Liver (tissue), 10 donors: ENCODE measurements at places on chromosomes 13 and 19. TPM values are rescaled to one million over a fixed set of nuclear protein-coding genes. Genes with fewer than 3 reads are reported as not detected.

The LGALS7 gene
- total RNA-seq, result not detected

The ZNF492 gene
- 2.4 TPM for total RNA-seq

The BEST2 gene
- total RNA-seq, result not detected

The ZNF560 gene
- not detected for total RNA-seq

The ELOF1 gene
- 15.5 TPM for total RNA-seq

The THSD1 gene
- 1.1 TPM for total RNA-seq

GRCh38 chr19:30978639-30979038, 370.6 kb downstream of the TSHZ3 start:
- no peak overlapping the region for H3K4me3 ChIP-seq
- no peak for DNase-seq
- no peak overlapping the region for H3K27ac ChIP-seq
- no peaks in the 10 kb centered on the region for H3K4me1 ChIP-seq
- no peaks in the 10 kb centered on the region for H3K36me3 ChIP-seq

DNA sequence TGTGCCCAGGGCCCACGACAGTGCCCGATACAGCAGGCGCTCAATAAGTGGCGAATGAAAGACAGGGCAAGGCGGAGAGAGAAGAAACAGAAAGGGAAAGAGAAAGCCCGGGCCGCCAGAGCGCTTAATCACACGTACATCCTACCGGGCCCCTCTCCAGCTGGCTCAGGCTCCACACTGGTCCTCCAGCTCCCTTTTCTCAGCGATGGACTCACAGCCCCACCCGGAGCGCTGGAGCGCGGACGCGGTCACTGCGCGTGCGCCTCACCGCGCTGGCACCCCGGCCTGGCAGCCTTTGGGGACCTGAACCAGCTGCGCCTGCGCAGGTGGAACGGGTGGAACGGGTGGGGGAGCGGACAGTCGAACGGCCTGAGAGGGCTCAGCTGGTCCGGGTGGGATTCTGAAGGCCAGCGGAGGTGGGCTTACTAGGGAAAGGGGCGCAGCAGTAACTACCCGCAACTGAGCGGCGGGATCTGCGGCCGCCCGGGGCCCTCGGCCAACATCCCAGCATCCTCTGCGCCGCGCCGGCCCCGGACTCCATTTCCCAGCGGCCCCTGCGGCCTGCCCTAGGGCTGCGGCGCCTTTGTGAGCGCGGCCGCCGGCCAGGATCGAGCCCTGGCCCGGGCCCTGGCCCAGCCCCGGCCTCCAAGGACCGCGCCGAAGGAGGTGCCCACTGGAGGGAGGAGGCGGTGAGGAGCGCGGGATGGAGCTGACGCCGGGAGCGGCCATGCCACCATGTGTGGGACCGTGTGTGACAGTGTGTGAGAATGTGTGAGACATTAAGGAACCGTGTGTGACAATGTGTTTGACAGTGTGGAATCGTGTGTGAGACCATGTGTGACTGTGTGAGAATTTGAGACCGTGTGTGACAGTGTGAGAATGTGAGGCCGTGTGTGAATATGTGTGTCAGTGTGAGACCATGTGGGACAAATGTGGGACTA, at the start of gene ZNF583:
ZNF583 (plus strand) TSS at position 569 of the 941 bp plus-strand sequence. CDS start 2,783 bp downstream, outside the sequence.
- no peaks in the 10 kb centered on the region for H3K27me3 ChIP-seq
- peak within 1 kb of the TSS; percentile 94 for H3K4me3 ChIP-seq
- H3K27ac ChIP-seq, result peak within 1 kb of the TSS; percentile 97

DNA sequence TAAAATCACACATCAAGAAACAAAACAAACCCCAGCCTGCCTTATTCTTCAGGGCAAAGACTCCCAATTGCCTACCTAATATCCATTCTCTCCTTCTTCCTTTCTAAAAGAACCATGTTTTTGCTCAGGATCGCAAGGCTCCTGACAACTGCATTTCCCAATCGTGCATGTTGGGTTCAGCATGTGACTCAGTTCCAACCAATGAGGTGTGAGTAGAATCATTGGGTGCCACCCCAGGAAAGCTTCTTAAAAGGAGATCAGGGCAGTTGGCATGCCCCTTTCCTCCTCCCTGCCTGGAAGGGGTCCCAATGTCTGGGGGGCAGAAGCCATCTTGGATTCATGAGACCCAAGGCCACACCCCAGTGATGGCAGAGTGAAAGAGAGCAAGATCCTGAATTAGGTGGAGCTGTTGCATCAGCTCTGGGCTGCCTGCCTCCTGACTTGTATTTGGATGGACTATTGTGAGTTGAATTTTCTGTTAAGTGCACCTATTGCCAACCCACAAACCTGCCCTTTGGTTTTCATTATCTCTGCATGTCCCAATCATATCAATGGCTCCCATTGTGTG, 26.0 kb upstream of the UBAC2 start:
- H3K4me3 ChIP-seq, result no peak overlapping the region
- DNase-seq, result no peak
- H3K4me1 ChIP-seq, result peaks cover 4% of the 10 kb centered on the region

DNA sequence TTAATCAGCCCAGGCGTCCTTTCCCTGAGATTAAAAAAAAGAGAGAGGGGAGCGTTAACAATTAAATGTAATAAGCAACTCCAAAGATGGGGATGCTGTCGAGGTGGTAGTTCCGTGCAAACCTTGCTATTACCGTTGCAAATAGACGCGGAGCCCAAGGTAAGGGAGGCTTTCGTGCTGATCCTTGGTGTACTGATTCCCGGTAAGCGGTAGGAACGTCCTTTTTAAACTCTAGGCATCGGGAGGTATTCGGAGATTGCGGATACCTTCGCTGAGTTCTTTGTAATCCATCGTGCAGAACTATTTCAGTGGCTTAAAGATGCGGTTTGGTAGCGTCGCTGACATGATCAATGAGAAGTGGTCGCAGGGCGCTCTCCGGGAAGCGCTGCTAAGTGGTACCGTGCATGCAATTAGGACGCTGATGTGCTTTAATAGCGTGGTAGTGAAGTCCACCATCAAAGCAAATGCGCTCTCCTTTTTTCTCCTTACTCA, 3.1 kb downstream of the SLITRK5 start:
- peaks cover 47% of the 10 kb centered on the region for H3K4me1 ChIP-seq
- no peak overlapping the region for H3K27ac ChIP-seq
- no peak for DNase-seq
- peaks cover 8% of the 10 kb centered on the region for H3K27me3 ChIP-seq
- H3K36me3 ChIP-seq, result no peaks in the 10 kb centered on the region

DNA sequence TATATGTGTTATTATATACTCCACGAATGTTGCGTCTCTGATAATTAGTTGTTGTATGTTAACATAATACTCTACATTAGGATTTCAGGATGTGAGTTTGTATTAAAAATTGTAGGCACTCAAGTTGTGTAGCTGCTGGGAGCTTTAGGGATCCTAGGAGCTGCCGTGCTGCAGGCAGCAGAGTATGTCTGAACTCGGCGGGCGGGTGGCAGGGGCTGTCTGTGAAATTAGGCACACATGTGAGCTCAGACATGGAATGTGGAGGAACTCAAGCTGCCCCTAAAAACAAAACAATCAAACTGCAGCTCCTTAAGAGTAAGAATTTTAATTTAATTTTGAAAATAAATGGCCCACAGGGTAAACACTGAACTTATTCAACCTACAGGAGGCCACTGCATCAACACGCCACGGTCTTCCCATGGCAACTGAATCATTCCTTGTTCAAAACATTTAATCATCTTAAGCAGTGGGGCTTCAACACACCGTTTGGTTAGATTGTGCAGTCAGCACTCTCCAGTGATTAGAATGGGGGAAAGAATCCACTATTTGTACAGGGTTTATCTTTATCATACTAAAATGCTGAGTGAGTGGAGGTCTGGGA, 22.7 kb downstream of the SERTM1 start:
- no peaks in the 10 kb centered on the region for H3K36me3 ChIP-seq
- peaks cover 6% of the 10 kb centered on the region for H3K27me3 ChIP-seq
- no peaks in the 10 kb centered on the region for H3K4me1 ChIP-seq
- no peak overlapping the region for H3K4me3 ChIP-seq

GRCh38 chr13:108495646-108496361, 133.6 kb upstream of the MYO16 start:
- H3K4me1 ChIP-seq, result peaks cover 15% of the 10 kb centered on the region
- H3K4me3 ChIP-seq, result no peak overlapping the region
- H3K36me3 ChIP-seq, result no peaks in the 10 kb centered on the region
- peaks cover 2% of the 10 kb centered on the region for H3K27me3 ChIP-seq
- DNase-seq, result no peak
- no peak overlapping the region for H3K27ac ChIP-seq

DNA sequence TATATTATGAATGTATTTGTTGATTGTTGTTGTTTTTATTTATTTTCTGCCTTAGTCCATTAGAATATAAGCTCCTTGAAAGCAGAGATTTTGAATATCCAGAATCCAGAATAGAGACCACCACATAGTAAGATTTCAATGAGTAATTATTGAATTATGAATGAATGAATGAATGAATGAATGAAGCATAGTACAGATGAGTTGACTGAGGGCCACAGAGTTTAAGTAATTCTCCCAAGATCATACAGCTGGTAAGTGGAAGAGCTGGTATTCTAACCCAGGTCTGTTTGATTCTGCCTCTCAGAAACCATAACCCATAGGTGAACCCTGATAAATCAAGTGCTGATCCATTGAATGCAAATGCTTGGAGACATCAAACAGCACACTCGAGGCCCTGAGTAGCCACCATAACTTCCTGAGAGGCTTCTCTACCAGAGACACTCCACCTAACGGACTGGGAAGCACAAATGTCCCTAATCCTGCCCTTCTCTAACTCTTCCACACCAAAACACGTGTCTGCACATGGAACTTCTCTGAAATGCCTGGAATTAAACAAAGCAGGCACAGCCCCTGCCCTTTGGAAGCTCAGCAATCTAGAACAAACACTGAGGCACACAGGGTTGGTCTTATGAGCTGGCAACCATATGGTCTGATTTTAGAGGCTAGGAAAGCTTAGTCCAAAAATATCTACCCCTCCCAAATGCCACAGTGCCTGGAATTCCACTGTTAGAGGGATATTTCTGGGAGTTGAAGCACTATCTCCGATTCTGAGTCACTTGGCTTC, 190.1 kb downstream of the FOXO1 start:
- DNase-seq, result no peak
- H3K27ac ChIP-seq, result peak overlapping the region; percentile 74
- no peaks in the 10 kb centered on the region for H3K27me3 ChIP-seq
- no peaks in the 10 kb centered on the region for H3K36me3 ChIP-seq
- H3K4me3 ChIP-seq, result no peak overlapping the region

- H3K27me3 ChIP-seq, result no peaks in the 10 kb centered on the region
- H3K36me3 ChIP-seq, result no peaks in the 10 kb centered on the region
- H3K4me3 ChIP-seq, result peak within 1 kb of the TSS; percentile 91
- peak within 1 kb of the TSS; percentile 81 for H3K27ac ChIP-seq
Observed at GRCh38 chr19:17419621-17420474, at the start of gene MVB12A. MVB12A (plus strand) TSS chr19:17420047; CDS start chr19:17420136, 89 bp downstream.

- no peak overlapping the region for H3K4me3 ChIP-seq
Observed at GRCh38 chr19:46890423-46891170, 29.8 kb downstream of the ARHGAP35 start.

DNA sequence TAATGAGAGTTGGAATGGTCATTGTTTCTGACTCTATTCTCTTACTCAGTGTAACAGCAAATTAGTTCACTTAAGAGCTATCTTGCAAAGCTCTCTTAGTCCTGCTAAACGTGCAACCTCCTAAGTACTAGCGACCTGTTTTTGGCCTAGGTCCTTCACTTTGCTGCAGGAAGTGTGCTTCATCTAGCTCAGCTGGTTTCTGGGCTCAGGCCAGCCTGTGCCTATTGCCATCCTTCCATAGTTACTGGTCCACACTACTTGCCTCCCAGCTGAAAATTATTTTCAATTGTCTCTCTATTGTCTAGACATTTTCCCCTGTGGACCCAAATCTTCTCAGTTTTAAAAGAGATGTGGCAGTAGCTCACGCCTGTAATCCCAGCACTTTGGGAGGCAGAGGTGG, 561.3 kb downstream of the FGF9 start:
- H3K27me3 ChIP-seq, result no peaks in the 10 kb centered on the region
- DNase-seq, result no peak
- no peaks in the 10 kb centered on the region for H3K4me1 ChIP-seq
- H3K27ac ChIP-seq, result no peak overlapping the region
- no peaks in the 10 kb centered on the region for H3K36me3 ChIP-seq

GRCh38 chr13:104968876-104969275, 1566.6 kb downstream of the EFNB2 start:
- H3K4me3 ChIP-seq, result no peak overlapping the region
- no peaks in the 10 kb centered on the region for H3K27me3 ChIP-seq
- no peak for DNase-seq
- H3K36me3 ChIP-seq, result no peaks in the 10 kb centered on the region

DNA sequence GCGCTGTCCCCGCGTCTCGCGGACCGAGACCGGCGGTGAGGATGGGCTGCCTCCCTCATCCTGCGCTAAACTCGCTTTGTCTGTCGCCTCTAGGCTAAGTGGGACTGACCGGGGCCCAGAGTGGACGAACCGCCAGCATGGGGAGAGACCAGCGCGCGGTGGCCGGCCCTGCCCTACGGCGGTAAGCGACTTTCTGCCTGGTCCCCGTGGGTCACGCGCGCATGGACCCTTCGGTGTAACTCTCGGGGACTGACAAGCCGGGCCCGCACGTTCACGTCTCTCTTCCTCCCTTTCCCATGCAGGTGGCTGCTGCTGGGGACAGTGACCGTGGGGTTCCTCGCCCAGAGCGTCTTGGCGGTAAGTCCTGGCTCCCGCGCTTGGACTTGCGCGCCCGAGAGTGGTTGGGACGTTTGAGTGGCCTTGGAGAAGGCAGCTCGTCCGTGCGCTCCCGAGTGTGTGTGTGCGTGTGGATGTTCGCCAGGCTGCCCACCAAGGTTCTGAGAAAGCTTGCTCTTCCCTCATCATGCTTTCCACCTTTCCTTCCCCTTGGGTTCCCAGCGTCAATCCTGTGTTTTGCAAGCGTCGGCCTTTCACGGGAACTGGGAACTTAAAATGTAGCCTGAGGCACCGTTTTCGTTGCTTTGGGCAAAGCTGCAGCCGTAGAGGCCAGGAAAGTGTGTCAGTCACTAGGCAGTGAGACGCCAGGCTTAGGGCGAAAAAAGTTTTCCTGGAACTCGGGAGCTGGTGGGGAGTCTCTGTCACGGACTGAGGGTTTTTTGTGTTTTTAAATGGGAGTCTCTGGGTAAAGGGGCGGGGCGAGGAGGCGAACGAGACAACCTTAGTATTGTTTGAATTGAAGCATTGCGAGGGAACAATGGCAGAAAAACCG, 927 bp downstream of the COL4A2 start:
- H3K27ac ChIP-seq, result peak overlapping the region; percentile 79
- peaks cover 10% of the 10 kb centered on the region for H3K27me3 ChIP-seq
- peaks cover 24% of the 10 kb centered on the region for H3K4me1 ChIP-seq
- no peaks in the 10 kb centered on the region for H3K36me3 ChIP-seq
- no peak for DNase-seq
- peak overlapping the region; percentile 20 for H3K4me3 ChIP-seq

- DNase-seq, result no peak
- H3K4me3 ChIP-seq, result no peak overlapping the region
- no peaks in the 10 kb centered on the region for H3K36me3 ChIP-seq
- H3K27ac ChIP-seq, result no peak overlapping the region
Observed at GRCh38 chr13:110371550-110372465, 64.7 kb downstream of the COL4A2 start.

DNA sequence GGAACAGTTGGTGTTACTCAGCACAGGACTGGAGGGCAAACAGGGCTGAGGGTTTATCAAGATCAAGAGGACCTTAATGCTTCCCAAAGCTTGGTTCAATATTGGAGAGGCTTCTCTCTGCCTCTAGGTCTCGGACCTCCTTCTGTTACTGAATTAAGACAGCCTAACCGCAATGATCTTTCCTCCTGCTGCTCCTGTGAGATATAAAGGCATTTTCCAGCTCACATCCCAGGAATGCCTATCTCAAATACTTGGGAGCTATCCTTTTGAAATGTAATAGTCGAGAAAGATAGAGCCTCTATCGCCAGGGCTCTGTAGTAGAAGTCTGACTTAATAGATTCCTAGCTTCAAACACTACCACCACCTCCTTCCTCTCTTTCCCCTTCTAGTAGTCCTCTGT, 1475.0 kb downstream of the SLITRK1 start:
- no peak overlapping the region for H3K27ac ChIP-seq
- no peaks in the 10 kb centered on the region for H3K36me3 ChIP-seq
- no peak for DNase-seq
- H3K4me1 ChIP-seq, result no peaks in the 10 kb centered on the region
- no peaks in the 10 kb centered on the region for H3K27me3 ChIP-seq
